ENCODE measurements at places on chromosomes 1 and 21.

- no peak for DNase-seq
Observed at GRCh38 chr1:103373991-103374390, 151.5 kb upstream of the RNPC3 start.

- no peak for DNase-seq
Observed at GRCh38 chr1:244163861-244164510, 112.9 kb downstream of the ZBTB18 start.

DNA sequence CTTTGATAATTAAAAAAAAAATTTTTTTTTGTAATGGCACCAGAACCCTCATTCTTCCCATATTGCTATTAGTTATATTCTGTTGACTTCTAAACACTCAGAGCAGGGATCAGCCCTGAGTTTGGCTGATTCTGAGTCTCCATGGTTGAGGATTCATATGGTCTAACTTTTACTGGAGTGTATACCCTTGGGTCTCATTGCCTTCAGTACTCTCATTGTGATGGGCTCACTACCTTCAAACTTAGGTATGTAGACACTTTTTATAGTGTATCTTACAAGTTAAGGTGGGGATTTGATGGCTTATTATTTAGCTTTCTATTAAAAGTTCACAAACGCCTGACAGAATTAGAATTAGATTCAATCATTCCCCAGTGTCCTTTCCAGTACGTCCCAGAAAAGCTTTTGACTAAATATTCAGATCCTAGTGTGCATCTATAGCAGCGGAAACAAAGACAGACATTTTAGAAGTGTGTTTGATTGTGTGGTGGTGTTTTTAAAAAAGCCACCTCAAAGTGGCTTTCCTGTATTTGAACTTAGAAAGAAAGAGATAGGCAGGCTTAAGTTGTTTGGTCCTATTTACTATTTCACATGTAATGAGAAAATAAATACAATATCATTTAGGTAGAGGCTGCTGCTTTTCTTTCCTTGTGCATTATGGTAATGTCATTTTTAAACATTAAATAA lies 1.4 kb downstream of the MACF1 start:
- DNase-seq: no peak

GRCh38 chr1:162987866-162988265 lies 81.3 kb upstream of the RGS4 start:
- DNase-seq: no peak

- DNase-seq: peak; percentile 29
Observed at GRCh38 chr1:202968895-202969295, 1.8 kb upstream of the CYB5R1 start.

GRCh38 chr21:41170442-41170841 lies 2.5 kb downstream of the BACE2 start:
- no peak for DNase-seq

- DNase-seq: no peak
Observed at GRCh38 chr1:160672789-160673695, 26.2 kb upstream of the SLAMF1 start.

DNA sequence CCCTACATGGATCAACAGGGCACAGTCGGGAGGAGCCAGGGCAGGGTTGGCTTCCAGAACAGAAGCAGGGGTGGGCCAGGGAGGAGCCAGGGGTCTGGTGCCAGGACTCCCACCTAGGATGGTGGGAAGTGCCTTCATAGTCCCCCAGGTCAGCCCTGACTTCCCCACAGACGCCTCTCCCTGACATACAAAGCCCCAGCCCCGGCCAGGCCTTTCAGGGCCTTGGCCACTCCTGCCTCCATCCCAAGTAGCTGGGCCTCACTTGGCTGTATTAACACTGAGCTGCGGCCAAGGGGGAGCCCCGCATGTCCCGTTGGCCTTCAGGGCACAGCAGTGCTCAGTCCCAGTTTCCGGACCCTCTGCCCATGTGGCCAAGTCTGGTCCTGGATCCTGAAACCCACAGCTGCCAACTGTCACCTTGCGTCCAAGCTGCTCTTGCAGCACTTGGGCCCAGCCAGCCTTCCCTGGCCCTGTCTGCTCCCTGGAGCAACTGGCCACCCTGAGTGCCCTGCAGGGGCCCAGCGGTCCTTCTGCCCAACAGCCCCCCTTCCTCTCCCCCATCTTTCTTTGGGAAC lies 627.8 kb downstream of the MATN1 start:
- no peak for DNase-seq

DNA sequence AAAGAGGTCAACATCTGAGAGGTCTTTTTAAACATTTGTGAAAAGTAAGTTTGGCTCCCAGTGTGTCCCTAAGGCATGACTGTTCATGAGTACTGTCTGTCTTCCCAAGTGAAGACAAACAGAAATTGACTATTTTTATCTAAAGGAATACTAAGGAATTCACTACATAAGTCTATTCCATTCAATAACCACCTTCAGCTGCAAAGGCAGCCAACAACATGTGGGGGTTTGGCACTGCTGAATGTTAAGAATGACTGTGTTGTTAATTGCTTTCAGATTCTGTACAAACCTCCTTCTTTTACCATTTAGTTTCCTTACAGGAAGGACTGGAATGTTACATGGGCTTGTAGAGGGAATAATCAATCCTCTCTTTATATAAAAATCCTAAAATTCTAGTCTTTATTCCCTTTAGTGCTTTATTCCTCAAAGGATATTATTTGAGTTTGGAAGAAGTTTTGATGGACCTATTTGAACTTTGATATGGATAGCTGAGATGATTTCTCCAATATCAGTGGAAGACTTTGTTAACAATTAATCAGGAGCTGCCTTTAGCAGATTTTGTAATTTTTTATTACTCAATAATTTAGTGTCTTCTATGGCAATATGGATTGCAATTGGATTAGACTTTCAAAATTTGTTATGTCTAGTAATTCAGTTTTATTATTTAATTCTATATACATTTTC lies 201.7 kb upstream of the CHRM3 start:
- no peak for DNase-seq

GRCh38 chr1:184610876-184611595 lies 143.6 kb downstream of the EDEM3 start:
- peak; percentile 76 for DNase-seq

GRCh38 chr1:53736290-53736689 lies 2.7 kb downstream of the GLIS1 start:
- no peak for DNase-seq

GRCh38 chr1:212692774-212693644 lies 6.6 kb downstream of the BATF3 start:
- DNase-seq: no peak

GRCh38 chr1:2598329-2598931 lies 11.9 kb downstream of the PRXL2B start:
- no peak for DNase-seq

DNA sequence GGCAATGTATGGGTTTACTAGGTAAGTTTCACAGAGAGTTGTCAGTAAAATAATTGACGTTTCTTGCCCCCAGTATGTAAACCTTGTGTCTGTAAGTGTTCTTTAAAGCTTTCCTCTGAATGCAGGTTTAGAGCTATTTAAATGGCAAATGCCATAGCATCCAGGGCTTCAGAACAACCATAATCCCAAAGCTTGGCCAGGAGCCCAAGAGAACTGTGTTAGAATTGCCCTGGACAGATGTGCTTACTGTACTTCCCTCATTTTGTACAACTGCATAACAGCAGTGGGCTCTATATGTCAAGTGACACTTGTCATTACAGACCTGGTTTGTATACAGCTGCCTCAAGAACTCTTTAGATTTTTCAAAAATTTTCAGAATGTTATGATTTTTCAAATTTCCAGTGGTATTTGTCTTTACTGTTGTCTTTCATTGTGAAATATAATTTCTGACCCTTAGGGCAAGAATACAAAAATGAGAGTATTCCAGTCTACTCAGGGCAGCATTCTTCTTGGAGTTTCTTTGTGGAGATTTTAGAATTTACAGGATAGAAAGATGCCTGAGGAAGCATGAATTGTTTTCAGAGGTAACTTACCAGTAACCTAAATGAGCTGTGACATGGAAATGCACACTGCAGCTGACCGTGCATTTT lies 136.9 kb upstream of the L1TD1 start:
- DNase-seq: no peak

GRCh38 chr1:906600-907420 lies 16.9 kb upstream of the SAMD11 start:
- no peak for DNase-seq
